ENCODE measurements at places on chromosomes 2 and 18. TPM values are rescaled to one million over a fixed set of nuclear protein-coding genes. Genes with fewer than 3 reads are reported as not detected.

The LHCGR gene
- not detected for total RNA-seq

The PJVK gene
- 7.4 TPM for total RNA-seq

The UGT1A1 gene
- not detected for total RNA-seq

The GGCX gene
- 52.2 TPM for total RNA-seq

The CNTNAP5 gene
- not detected for total RNA-seq

DNA sequence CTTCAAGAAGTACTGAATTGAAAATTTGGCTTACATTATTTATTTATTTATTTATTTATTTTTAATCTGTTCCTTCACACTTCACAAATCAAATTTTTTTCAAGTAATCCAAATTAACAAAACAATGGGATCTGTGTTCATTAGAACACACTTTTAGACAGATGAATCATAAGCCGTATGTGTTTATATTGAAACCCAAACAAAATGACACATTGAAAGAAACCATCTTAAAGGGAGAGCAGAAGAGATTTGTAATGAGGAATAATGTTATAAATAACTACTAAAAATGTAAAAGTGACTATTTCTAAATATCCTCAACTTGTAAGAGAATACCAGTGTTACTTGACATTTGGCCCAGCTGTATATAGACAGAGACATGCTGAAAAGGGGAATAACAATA is 991.0 kb upstream of the CHAC2 start:
- H3K36me3 ChIP-seq = no peaks in the 10 kb centered on the region
- no peak for DNase-seq

DNA sequence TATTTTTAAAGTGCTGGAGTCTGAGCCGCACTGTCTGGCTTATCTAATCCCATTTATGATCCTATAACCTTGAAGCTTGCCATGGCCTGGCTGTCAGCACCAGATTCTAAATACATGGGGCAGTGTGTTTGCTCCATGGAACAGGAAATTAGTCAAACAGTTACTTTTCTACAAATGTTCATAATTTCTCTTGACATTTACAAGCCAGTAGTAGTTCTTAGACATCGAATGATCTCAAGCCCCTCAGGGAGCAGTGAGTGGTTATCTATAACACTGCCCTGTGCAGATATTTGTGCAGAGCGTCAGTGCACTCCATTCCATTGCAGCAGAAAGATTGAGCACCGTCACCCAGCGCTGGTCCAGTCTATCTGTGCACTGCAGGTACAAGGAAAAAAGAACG is 205.2 kb downstream of the AGPS start:
- H3K27me3 ChIP-seq = peaks cover 26% of the 10 kb centered on the region
- H3K4me1 ChIP-seq = no peaks in the 10 kb centered on the region
- H3K27ac ChIP-seq = no peak overlapping the region

- no peak overlapping the region for H3K4me3 ChIP-seq
- no peaks in the 10 kb centered on the region for H3K27me3 ChIP-seq
- DNase-seq = no peak
- H3K27ac ChIP-seq = no peak overlapping the region
- H3K4me1 ChIP-seq = no peaks in the 10 kb centered on the region
Observed at GRCh38 chr18:5452943-5453443, 90.8 kb downstream of the EPB41L3 start.

- H3K4me1 ChIP-seq = peaks cover 6% of the 10 kb centered on the region
- no peak overlapping the region for H3K27ac ChIP-seq
- no peaks in the 10 kb centered on the region for H3K36me3 ChIP-seq
- no peak for DNase-seq
- no peaks in the 10 kb centered on the region for H3K27me3 ChIP-seq
Observed at GRCh38 chr2:113135317-113135716, 7.9 kb downstream of the IL1RN start.

DNA sequence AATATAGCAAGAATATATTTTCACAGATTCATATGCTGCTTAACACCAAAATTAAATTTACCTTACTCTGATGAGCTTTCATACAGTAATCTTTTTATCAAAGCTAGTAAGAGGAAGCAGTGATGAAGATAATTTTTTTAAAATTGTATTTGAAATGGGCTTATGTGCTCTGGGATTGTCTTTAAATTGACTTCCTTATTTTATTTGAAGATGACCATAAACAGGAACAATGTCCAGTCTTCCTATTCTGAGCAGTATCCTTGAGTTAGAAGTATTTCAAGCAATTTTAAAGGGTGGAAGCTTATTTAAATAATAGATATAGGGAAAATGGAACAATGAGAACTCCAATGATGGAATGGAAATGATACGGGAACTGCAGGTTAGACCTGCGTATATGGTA is 211.6 kb downstream of the MCFD2 start:
- no peaks in the 10 kb centered on the region for H3K27me3 ChIP-seq
- H3K36me3 ChIP-seq = no peaks in the 10 kb centered on the region
- peaks cover 26% of the 10 kb centered on the region for H3K4me1 ChIP-seq
- H3K4me3 ChIP-seq = no peak overlapping the region

GRCh38 chr18:10378688-10379420 is 75.6 kb upstream of the APCDD1 start:
- peaks cover 21% of the 10 kb centered on the region for H3K4me1 ChIP-seq
- H3K36me3 ChIP-seq = peaks cover 1% of the 10 kb centered on the region
- DNase-seq = no peak
- H3K27ac ChIP-seq = no peak overlapping the region
- H3K27me3 ChIP-seq = no peaks in the 10 kb centered on the region

- H3K4me1 ChIP-seq = no peaks in the 10 kb centered on the region
- no peaks in the 10 kb centered on the region for H3K36me3 ChIP-seq
- H3K27ac ChIP-seq = no peak overlapping the region
- no peak overlapping the region for H3K4me3 ChIP-seq
Observed at GRCh38 chr2:96136129-96136720, 2.1 kb downstream of the ASTL start.

GRCh38 chr2:173044686-173045085 is 31.0 kb upstream of the MAP3K20 start:
- peaks cover 17% of the 10 kb centered on the region for H3K4me1 ChIP-seq
- H3K27me3 ChIP-seq = no peaks in the 10 kb centered on the region
- DNase-seq = no peak
- no peak overlapping the region for H3K4me3 ChIP-seq
- no peaks in the 10 kb centered on the region for H3K36me3 ChIP-seq

DNA sequence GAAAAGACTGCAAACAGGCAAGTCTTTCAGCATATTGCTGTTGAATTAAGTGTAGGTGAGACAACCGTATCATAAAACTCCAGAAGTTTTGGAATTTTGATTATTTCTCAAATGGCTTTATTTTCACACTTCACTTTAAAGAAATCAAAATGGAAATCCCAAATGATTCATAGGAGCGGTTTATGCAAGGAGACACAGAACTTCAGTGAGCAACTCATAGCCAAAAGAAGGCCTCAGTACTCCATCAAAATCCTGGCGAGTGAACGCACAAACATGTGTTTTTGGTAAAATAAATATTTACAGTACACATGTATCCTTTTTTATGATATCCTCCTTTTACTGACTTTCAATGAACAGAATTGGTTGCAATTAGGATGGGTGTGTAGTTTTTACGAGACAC is 140.4 kb upstream of the APCDD1 start:
- no peaks in the 10 kb centered on the region for H3K36me3 ChIP-seq
- H3K4me1 ChIP-seq = peaks cover 10% of the 10 kb centered on the region
- no peaks in the 10 kb centered on the region for H3K27me3 ChIP-seq
- DNase-seq = no peak
- H3K4me3 ChIP-seq = no peak overlapping the region
- H3K27ac ChIP-seq = no peak overlapping the region

- no peaks in the 10 kb centered on the region for H3K4me1 ChIP-seq
- no peaks in the 10 kb centered on the region for H3K27me3 ChIP-seq
- peak overlapping the region; percentile 54 for H3K27ac ChIP-seq
- no peak overlapping the region for H3K4me3 ChIP-seq
- H3K36me3 ChIP-seq = peaks cover 17% of the 10 kb centered on the region
Observed at GRCh38 chr18:24243677-24244076, 104.8 kb downstream of the CABYR start.

DNA sequence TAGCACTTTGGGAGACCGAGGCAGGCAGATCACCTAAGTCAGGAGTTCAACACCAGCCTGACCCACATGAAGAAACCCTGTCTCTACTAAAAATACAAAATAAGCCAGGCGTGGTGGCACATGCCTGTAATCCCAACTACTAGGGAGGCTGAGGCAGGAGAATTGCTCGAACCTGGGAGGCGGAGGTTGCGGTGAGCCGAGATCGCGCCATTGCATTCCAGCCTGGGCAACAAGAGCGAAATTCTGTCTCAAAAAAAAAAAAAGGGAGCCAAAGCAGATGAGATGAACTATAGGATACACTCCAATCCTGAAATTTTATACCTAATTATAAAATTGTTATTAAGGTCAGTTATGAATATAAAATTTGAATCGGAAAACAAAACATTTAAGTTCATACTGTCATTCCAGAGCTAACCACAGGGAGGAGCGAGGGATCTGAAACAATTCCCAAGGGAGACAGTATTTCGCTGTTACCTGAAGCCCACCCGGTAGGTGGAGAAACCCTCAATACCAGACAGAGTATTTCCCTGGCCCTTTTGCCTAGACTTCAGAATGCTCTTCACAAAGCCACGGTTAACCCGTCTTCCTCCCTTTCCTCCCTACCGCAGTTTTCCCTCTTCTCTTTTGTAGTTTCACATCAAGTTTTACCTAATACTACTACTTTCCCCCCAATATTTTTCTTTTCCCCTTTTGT is 1.4 kb downstream of the PPM1G start:
- peak overlapping the region; percentile 77 for H3K4me3 ChIP-seq
- H3K36me3 ChIP-seq = peaks cover 21% of the 10 kb centered on the region
- no peaks in the 10 kb centered on the region for H3K27me3 ChIP-seq
- DNase-seq = peak; percentile 65

- no peaks in the 10 kb centered on the region for H3K27me3 ChIP-seq
- DNase-seq = no peak
- no peaks in the 10 kb centered on the region for H3K36me3 ChIP-seq
- H3K27ac ChIP-seq = no peak overlapping the region
- H3K4me3 ChIP-seq = no peak overlapping the region
Observed at GRCh38 chr2:59461127-59461526, 1092.3 kb downstream of the BCL11A start.

Measured in MCF 10A (cell line).